ENCODE measurements at places on chromosomes 7 and 10.

DNA sequence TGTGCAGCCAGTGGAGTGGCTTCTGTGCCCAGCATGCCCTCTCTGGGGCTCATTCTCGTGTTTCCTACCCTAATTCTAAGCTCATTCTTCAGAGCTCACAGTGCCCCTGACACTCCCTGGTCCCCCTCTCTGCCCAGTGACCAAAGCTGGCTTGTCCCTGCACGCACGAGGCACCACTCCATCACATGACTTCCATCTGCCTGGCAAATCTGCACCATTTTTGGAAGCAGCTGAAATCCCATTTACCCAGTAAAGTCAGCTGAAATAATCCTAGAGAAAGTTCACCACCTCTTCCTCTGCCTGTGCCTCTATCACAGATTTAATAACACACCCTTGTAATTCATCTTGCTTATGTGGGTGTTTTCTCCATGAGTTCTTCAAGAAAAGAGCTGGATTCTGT, 616.9 kb downstream of the PTPRN2 start:
- DNase-seq, result no peak

DNA sequence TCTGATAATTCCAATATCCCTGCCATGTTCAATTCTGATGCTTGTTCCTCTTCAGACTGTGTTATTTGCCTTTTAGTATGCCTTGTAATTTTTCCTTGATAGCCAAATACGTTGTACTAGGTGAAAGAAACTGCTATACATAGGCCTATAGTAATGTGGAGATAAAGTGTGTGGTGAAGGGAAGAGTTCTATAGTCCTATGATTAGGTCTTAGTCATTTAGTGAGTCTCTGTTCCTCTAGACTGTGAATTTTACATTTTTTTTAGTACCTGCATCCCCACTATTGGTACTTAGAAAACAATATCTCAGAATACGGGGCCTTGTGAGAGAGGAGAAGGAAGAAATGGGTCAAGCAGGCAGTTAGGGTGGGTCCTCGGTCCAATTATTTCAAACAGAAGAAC, 59.6 kb upstream of the SEMA3E start:
- DNase-seq, result no peak

- DNase-seq, result no peak
Observed at GRCh38 chr10:42929993-42930392, 146.9 kb upstream of the RET start.

GRCh38 chr10:94678475-94678874, 5.1 kb upstream of the CYP2C18 start:
- DNase-seq, result no peak

- DNase-seq, result no peak
Observed at GRCh38 chr10:70680899-70681730, 8.8 kb downstream of the ADAMTS14 start.

DNA sequence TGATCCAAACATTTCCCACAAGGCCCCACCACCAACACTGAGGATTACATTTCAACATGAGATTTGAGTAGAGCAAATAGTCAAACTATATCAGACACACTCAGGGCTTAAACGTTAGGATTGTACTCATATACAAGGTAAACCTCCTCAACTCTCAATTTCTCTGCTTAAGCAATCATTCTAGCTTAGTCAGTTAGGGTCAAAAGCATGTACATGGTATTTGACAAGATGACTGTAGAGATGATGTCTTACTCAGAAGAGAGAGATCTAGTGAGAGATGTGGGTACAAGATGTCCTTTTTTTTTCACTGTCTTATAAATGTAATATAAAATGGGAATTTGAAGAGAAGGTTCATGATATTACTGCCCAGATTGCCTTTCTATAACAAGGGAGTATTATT, 270.1 kb downstream of the PRKG1 start:
- peak; percentile 44 for DNase-seq

GRCh38 chr7:131383417-131384285, 56.0 kb downstream of the MKLN1 start:
- no peak for DNase-seq

- DNase-seq, result no peak
Observed at GRCh38 chr10:130962240-130963051, 349.1 kb downstream of the TCERG1L start.

GRCh38 chr7:29084832-29085231, 61.5 kb downstream of the CPVL start:
- no peak for DNase-seq

DNA sequence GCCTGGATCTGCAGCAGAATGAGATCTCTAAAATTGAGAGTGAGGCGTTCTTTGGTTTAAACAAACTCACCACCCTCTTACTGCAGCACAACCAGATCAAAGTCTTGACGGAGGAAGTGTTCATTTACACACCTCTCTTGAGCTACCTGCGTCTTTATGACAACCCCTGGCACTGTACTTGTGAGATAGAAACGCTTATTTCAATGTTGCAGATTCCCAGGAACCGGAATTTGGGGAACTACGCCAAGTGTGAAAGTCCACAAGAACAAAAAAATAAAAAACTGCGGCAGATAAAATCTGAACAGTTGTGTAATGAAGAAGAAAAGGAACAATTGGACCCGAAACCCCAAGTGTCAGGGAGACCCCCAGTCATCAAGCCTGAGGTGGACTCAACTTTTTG, 21.4 kb downstream of the LRRC17 start:
- DNase-seq, result no peak

Data from HCEC 1CT (cell line).